Neural crest cell (in vitro differentiated cells): ENCODE measurements at places on chromosomes 3 and 15. TPM values are rescaled to one million over a fixed set of nuclear protein-coding genes. Genes with fewer than 3 reads are reported as not detected.

STAB1 gene
- 0.11 and 0.16 TPM in 2 replicates for total RNA-seq

DNA sequence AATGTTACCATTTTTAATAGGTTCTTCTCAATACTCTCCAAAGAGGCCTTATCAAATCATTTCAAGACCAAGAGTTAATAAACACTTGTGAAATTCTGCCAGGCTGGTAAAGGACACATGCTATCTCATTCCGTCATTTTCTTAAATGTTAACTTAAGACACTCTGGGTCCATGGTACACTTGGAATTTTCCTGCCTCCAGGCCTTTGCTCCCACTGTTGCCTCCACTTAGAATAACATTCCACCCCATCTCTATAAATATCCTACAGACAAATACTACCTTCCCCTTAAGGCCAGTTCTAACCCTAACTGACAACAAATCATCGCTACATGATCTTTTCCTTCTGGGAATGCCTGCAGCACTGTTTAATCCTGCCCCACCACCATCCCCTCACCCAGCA is 24.1 kb downstream of the MAGI1 start:
- no peak overlapping the region for H3K27ac ChIP-seq
- no peaks in the 10 kb centered on the region for H3K27me3 ChIP-seq
- no peak overlapping the region for H3K4me3 ChIP-seq
- no peaks in the 10 kb centered on the region for H3K36me3 ChIP-seq
- H3K4me1 ChIP-seq = no peaks in the 10 kb centered on the region
- no peak for DNase-seq

GRCh38 chr3:76754247-76754646 is 285.7 kb upstream of the ROBO2 start:
- H3K27me3 ChIP-seq = no peaks in the 10 kb centered on the region
- H3K36me3 ChIP-seq = no peaks in the 10 kb centered on the region
- no peak overlapping the region for H3K27ac ChIP-seq
- DNase-seq = no peak
- no peak overlapping the region for H3K4me3 ChIP-seq
- H3K4me1 ChIP-seq = no peaks in the 10 kb centered on the region

DNA sequence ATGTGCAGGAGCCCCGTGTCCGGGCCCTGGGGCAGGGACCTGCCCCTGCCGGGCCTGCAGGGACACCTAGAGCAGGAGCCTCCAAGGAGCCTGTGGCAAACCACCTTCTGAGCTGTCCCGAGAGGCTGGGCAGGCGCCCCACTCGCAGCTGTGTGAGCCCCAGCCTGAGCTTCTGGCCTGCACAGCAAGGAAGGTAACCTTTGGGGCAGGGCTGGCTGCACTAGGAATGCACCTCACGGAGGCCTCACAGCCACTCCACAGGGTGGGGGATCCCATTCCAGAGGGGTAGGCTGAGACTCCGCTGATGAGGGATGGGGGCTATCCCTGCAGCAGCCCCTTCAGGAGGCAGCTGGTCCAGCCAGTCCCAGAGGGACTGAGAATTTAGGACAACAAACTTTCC is 68.1 kb downstream of the DNAJB8 start:
- no peak overlapping the region for H3K27ac ChIP-seq
- DNase-seq = no peak
- H3K4me1 ChIP-seq = peaks cover 31% of the 10 kb centered on the region

DNA sequence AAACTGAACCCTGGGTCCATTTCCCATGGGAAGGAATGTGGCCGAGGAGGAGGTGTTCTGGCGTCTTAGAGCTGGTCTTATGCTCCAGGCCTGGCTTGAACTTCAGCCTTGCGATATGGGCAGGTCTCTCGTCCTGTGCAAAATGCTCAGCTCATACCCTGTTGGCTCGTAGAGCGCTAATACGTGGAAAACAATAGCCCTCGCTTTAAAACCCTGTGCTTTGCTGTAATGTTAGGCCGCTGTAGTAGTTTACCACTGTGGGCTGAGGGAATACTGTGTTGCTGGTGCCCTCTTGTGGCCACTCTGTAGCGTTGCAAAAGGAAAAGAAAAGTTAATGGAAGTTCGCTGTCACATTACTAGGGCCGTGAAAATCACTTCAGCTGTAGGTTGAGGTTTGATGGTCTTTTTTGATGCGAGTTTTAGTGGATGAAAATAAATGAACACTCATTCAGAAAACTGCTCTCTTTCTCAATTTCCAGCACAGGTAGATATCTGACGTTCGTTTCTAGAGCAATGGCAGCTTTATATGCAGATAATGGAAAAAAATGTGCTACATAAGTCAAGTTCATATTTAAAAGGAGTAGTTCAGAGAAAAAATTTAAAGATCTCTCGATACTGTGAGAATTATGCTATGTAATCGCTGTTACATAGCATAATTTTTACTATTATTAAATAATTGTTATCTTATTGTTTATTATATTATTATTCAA is 92.9 kb downstream of the MCTP2 start:
- H3K4me1 ChIP-seq = peaks cover 13% of the 10 kb centered on the region
- no peaks in the 10 kb centered on the region for H3K36me3 ChIP-seq
- DNase-seq = peak; percentile 54
- no peak overlapping the region for H3K27ac ChIP-seq
- no peaks in the 10 kb centered on the region for H3K27me3 ChIP-seq
- H3K4me3 ChIP-seq = no peak overlapping the region

DNA sequence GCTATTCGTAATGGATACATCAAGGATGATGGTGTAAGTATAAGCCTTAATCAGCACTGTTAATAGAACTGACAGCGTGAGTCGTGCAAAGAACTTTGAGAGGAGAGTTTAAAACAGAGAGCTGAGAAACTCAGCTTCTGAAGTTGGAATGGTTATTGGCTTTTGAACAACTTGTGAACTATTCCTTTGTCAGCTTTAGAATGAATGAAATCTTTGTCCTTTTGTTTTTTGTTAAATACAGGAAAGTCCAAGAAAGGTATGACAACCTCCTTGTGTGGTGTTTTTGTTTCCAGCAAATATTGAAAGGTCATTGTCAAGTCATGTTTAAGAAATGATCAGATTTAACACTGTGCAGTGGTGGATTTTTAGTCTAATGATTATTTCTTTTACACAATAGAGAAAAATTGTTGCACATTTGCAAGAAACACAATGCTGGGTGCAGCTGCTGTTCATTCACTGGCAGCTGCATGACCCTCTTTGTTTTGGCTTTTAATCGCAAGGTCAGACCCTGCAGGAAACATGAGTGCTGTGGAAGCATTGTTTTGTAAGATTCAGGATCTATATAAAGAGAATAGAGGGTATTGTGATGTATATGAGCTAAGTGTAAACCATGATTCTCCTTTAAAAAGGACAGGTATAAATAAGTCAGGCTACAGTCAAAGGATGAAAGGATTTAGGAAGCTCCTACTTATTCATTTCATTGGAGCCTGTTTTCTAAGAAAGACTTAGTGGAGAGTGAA is 21.7 kb upstream of the ABHD10 start:
- peak overlapping the region; percentile 72 for H3K4me3 ChIP-seq
- H3K36me3 ChIP-seq = peaks cover 9% of the 10 kb centered on the region

PLD1 gene
- 0.89 and 0.93 TPM in 2 replicates for total RNA-seq

GRCh38 chr3:81419228-81419627 is 342.2 kb downstream of the GBE1 start:
- H3K27me3 ChIP-seq = no peaks in the 10 kb centered on the region
- H3K27ac ChIP-seq = no peak overlapping the region
- no peaks in the 10 kb centered on the region for H3K36me3 ChIP-seq

DNA sequence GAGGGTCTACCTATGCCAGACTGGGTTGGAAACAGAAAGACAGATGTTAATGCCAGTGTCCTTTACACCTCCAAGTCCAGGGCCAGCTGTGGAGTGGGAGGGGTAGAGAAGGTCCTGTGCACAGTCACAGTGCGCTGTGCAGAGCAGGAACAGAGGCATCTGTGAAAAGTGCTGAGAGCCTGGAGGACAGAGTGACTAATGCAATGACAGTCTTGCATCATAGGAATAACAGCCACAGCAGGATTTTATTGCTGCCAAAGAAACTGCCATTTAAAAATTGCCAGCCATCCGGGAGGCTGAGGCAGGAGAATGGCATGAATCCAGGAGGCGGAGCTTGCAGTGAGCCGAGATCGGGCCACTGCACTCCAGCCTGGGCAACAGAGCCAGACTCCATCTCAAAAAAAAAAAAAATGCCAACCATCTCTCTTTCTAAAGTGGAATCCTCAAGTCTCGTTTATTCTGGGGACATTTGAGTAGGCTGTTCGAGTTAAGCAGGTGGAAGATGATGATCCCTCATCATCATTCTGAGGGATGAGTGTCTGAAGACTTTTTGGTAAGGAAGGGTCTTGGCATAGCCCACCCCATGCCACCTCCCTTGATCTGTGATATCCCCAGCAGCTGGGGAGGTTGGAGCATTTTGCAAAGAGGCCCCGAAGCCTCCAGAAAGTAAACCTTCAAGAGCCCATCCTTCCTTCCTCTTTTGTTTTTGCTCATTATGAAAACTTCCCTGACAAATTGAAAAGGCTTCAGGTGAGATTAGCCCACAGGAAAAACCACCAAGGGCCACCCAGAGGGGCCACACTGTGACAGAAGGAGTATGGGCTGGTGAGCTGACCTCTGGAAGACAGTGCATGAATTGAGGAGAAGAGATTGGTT is 7.7 kb downstream of the CCR2 start:
- H3K36me3 ChIP-seq = no peaks in the 10 kb centered on the region
- peaks cover 24% of the 10 kb centered on the region for H3K27me3 ChIP-seq
- H3K4me1 ChIP-seq = peaks cover 5% of the 10 kb centered on the region
- no peak overlapping the region for H3K4me3 ChIP-seq

- no peaks in the 10 kb centered on the region for H3K36me3 ChIP-seq
- no peaks in the 10 kb centered on the region for H3K4me1 ChIP-seq
- peak overlapping the region; percentile 61 for H3K27ac ChIP-seq
- no peak for DNase-seq
- H3K27me3 ChIP-seq = no peaks in the 10 kb centered on the region
Measured at GRCh38 chr15:94306700-94307650, 75.6 kb downstream of the MCTP2 start.

DNA sequence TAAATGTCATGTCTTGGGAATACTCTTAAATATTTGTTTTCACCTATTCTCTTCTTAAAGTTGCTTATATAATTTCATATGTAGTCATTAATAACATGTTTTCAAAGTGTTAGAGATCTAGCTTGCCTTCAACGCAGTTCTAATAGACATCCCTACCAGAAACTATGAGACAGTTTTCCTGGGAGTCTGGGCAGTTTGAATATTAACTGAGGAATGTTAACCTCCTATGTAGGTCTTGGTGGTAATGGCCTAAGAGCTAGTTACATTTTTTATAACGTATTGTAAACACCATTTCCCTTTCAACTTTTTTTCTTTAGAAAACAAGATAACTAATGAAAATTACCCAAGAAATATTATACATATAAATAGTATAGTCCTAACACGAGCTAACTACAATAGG is 328.2 kb downstream of the TIGIT start:
- no peaks in the 10 kb centered on the region for H3K27me3 ChIP-seq
- H3K4me3 ChIP-seq = no peak overlapping the region
- no peaks in the 10 kb centered on the region for H3K36me3 ChIP-seq
- no peak for DNase-seq

TMC3 gene
- not detected in 2 replicates for total RNA-seq

KBTBD13 gene
- total RNA-seq = not detected in 2 replicates

IQCF5 gene
- total RNA-seq = not detected in 2 replicates

DNA sequence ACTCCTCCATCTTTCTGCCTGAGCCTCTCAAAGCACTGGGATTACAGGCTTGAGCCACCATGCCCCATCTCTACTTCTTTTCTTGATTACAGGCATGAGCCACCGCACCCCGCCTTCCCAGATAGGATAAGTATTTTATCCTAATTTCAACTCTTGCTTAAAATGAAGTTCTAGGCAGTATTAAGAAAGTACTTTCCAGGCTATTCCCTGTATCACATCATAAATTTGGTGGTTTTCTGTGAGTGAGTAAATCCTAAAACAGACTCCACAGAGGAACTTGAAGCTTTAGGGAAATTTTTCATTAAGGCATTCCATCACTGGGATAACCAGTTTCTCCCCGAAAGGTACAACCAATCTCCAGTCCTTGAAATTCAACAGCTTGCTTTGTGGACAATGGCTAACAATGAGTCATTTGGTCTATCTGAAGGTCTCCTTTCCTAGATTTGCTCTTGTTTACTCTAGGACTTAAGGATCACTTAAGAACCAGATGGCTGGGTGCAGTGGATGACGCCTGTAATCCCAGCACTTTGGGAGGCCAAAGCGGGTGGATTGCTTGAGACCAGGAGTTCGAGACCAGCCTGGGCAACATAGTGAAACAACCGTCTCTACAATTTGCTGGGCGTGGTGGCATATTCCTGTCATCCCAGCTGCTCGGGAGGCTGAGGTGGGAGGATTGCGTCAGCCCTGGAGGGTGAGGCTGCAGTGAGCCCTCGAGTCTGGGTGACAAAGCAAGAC is 49.7 kb upstream of the SKIL start:
- no peaks in the 10 kb centered on the region for H3K36me3 ChIP-seq
- no peak for DNase-seq
- H3K27ac ChIP-seq = no peak overlapping the region
- H3K4me1 ChIP-seq = peaks cover 4% of the 10 kb centered on the region
- no peaks in the 10 kb centered on the region for H3K27me3 ChIP-seq
- H3K4me3 ChIP-seq = no peak overlapping the region

- DNase-seq = no peak
- no peak overlapping the region for H3K4me3 ChIP-seq
- H3K36me3 ChIP-seq = no peaks in the 10 kb centered on the region
- H3K27me3 ChIP-seq = peaks cover 42% of the 10 kb centered on the region
Measured at GRCh38 chr15:91072161-91072560, 27.9 kb upstream of the SV2B start.

- no peak overlapping the region for H3K4me3 ChIP-seq
- peaks cover 6% of the 10 kb centered on the region for H3K4me1 ChIP-seq
- H3K27ac ChIP-seq = no peak overlapping the region
- H3K27me3 ChIP-seq = peaks cover 3% of the 10 kb centered on the region
Measured at GRCh38 chr3:42763021-42763420, 10.0 kb downstream of the CCDC13 start.

DNA sequence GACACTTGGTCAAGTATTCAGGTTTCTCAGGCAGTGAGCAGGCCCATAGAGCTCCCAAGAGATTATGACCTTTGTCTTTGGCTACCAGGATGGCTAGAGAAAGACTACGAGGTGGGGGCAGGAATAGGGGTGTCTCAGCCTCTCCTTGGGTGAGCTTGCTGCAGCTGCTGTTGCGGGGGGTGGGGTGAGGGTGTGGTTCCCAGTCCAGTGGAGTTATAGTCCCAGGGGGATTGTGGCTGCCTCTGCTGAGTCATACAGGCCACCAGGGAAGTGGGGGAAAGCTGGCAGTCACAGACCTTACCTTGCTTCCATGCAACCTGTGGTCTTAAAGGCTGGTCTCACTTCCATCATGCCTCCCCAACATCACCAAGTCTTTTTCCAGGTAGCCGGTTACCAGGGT is 31.7 kb downstream of the ATP2C1 start:
- peaks cover 6% of the 10 kb centered on the region for H3K4me1 ChIP-seq
- DNase-seq = no peak

DNA sequence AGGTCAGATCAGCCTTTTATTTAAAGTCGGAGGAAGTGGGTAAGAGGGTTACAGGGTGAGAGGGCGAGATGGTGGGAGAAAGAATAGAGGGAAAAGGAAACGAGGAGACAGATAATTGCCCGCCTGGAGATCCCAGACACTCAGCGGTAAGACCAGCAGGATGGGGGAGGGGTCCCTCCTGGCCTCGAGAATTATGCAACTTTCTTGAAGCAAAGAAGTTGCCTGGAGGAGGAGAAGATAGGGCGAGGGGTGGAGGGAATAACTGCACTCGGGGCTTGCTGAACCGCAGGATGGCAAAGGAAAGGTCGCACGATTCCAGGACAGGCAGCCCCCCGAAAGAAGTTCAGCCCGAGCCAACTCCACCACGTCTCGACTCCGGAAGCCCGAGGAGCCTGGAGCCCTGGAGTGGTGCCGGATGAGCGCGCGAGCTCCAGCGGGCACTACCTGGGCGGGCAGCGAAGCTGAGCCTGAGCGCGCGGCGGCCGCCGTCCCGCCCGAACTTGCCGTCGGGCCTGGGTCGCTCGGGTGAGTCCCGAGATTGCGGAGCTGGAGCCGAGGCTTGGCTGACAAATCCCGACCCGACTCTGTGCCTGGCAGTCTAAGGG is 402 bp downstream of the WWTR1 start:
- peak overlapping the region; percentile 100 for H3K4me3 ChIP-seq
- peaks cover 10% of the 10 kb centered on the region for H3K36me3 ChIP-seq
- peak; percentile 42 for DNase-seq
- H3K27me3 ChIP-seq = no peaks in the 10 kb centered on the region
